ENCODE measurements at places on chromosomes 5 and 9.

DNA sequence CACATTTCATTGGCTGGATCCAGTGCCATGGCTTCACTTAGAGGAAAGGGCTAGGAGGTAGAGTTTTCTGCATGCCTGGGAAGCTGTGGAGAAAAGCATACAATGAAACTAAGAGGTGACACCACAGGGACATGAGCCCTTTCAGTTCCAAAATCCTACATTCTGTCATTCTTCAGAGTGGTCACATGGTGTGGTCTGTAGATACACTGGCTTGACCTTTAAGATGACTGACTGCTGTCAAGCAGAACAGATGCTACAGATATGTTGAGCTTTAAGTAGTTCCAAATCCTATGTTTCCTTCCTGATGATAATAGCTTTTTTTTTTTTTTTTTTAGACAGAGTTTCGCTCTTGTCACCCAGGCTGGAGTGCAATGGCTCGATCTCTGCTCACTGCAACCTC, 26.2 kb downstream of the DMRT3 start:
- DNase-seq: no peak

DNA sequence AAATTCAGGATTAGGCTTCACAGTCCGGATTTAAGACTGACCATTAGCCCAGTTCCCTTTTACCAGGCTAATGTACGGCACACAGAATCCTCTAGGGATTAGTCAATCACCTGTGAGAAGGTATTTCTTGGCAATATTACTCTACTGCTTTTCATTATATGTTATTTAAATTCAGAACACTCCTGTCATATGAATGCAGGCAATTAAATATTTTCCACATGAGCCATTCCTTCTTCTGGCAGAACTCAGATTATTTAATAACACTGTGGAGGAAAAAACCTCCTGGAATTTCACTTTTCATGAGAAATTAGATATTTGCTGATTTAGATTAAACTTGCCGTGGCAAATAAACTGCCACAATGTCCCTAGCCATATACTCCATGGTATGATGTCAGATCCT, 1357.5 kb upstream of the C9orf72 start:
- DNase-seq: no peak

- no peak for DNase-seq
Measured at GRCh38 chr5:5018578-5018970, 121.6 kb upstream of the ADAMTS16 start.

GRCh38 chr5:79111387-79111959, at the start of gene BHMT:
TSS of gene BHMT (plus strand) at chr5:79111809. CDS start at chr5:79111886, 77 bp downstream.
- no peak for DNase-seq

DNA sequence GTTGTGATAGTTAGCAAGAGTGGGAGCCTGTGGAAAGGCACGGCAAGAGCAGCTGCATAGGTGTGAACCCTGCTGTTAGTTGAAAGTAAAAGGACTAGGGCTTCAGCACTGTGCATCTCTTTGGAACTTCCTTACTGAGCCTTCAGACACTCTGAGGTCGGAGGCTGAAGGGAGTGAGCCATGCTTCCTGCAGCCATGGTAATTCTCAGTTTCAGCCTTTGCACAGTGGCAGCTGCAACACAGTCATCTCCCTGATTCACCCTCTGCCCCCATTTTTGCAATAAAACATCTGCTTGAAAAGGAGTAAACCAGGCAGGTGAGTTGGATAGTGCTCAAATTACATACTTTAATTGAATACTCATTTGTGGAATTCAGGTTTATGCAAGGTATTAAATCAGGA, 6.5 kb upstream of the TLE4 start:
- DNase-seq: no peak

GRCh38 chr5:142845402-142845921, 75.3 kb downstream of the ARHGAP26 start:
- no peak for DNase-seq

DNA sequence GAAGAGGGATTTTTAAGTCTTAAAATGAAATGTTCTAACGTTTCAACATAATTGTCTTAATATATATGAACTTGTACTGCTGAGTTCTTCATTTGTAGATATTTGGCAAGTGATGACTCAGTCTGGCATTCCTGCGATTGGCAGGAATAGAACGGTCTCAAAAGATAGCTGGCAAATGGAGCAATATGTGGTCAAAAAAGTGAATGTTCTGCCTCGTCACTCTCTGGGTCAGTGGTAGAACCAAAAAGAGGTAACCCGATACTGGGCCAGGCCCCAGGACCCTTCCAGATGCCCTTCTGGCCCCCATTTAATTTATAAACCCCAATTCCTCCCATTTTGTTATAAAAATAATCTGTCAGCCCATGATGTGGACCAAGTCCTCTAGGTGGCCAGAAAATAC, 39.2 kb downstream of the ZNF366 start:
- DNase-seq: no peak

GRCh38 chr5:96785326-96786109, 22.2 kb downstream of the ERAP1 start:
- no peak for DNase-seq

GRCh38 chr9:136656183-136656738, 6.5 kb upstream of the EGFL7 start:
- no peak for DNase-seq

DNA sequence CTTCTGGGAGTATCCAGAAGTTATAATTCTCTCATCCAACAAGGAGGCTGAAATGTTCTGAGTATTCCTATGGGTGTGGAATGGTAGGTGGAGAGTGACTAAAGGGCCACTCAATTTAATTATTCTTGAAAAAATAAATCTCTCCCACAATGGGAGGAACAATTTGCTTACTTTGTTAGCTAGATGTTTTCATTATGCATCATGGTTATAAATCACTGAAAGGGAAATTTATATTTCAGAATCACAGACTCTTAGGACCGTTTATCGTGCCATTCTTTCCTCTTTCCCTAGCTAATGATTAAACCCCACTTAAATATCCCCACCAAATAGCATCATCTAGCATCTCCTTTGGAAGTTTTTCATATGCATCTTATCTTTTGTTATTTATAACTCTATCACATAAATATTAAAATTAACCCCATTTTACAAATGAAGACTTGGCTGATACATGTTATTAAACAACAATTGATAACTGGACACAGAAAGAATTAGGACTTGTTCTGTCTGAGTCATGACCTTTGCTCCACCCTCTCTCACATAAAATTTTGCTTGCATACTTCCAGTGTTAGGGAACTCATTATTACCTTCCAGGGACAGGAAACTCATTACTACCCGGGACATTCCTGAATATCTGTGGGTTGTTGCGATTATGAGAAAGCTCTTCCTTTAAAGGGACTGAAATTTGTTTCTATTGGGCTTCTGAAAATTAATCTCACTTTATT, 94.9 kb upstream of the NMUR2 start:
- no peak for DNase-seq

DNA sequence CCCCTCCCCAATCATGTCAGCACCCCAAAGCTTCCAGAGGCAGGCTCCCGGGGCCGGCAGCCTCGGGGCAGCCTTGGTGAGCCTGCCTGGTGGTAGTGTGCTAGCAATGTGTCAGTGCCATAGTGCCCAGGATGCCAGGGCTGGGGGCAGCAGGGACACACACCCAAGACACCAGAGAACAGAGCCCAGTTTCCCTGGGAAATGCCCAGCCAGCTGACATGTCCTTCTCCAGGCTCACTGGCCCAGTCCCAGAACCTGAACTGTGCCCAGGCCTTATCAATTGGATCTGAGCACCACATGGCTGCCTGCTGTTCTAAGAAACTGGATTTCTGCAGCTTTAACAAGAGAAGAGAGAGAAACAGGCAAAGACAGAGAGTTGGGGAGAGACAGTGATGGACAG, 74.9 kb upstream of the LRRTM2 start:
- no peak for DNase-seq

GRCh38 chr5:133938929-133939328, 29.5 kb downstream of the C5orf15 start:
- DNase-seq: no peak

- no peak for DNase-seq
Measured at GRCh38 chr5:177099422-177100093, 12.8 kb downstream of the FGFR4 start.

DNA sequence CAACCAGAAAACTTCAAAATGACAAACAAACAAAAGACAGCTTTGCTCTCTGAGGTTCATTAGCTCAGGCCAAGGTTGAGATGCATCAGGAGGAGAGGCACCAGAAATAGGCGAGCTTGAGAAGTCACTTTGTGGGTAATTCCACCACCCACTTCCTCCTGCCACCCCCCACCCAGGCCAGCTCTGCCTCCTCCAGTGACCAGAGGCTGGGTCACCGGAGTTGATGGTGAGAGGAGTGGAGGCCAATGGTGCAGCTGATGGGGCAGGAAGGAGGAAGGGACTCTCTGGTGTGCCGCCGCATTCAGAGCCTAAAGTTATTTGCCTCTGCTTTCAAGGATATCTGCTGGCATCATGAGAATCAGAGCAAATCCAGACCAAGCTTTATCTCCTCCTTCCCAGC, 73.8 kb upstream of the ASTN2 start:
- DNase-seq: no peak

DNA sequence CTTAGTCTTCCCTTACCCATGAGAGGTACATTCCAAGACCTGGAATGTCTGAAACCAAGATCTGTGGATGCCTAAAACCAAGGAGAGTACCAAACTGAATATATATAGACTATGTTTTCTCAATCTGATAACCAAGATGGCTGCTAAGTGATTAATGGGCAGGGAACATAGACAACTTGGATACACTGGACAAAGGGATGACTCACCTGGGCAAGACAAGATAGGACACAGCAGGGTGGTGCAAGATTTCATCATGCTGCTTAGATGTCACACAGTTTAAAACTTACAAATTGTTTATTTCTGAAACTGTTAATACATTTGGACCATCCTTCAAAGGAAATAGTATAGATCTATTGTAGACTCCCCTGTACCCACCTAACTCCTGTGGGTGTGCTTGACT, 130.9 kb downstream of the HTR1A start:
- DNase-seq: no peak

DNA sequence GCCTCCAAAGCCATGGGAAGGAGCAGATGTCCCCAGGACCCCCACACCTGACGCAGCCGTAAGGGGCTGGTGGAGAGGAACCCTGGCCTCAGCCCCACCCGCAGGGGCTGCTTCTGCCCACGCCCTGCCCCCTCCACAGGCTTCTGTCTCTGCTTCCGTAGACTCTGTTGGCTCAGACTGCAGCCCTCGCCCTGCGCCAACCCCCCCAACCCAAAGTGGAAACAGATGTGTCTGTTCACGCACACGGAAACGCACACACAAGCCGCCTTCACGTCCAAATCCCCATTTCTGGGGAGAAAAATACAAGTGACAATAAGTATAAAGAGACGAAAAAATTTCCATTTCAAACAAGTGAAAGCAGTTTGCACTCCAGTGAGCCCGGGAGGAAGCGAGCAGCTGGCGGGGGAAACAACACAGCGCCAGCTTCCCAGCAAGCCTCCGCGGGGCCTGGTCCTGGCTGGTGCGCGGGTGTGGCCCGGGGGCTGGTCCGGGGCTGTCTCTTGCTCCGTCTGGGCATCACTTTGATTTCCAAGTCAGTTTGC, 32.6 kb upstream of the RXRA start:
- DNase-seq: no peak

GRCh38 chr9:127611603-127611898, 526 bp upstream of the STXBP1 start:
- no peak for DNase-seq

DNA sequence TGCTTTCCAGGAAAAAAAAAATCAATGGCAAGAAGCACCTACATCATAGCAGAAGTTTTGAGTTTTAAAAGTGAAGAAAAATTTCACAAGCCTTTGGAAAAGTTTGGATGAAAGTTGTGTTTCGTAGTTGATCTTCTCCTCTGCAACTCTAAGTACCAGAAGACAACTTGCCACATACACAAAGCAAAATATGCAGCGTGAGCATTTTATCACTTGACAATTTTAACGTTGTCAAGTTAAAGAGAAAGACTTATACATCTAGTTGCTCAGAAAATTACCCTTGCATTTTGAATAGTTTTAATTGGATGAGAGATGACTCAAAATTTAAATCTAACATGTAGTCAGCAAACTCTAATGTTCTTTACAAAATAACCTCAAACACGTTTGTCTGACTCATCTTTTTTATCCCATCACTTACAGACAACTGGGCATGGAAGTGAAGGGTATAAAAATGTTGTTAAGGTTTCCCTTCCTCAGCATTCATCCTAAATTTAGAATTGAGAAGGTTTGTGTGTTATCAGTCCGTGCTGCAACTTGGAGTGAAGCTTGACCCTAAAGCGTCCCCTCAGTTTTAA, 213.4 kb downstream of the MARCHF11 start:
- DNase-seq: no peak

DNA sequence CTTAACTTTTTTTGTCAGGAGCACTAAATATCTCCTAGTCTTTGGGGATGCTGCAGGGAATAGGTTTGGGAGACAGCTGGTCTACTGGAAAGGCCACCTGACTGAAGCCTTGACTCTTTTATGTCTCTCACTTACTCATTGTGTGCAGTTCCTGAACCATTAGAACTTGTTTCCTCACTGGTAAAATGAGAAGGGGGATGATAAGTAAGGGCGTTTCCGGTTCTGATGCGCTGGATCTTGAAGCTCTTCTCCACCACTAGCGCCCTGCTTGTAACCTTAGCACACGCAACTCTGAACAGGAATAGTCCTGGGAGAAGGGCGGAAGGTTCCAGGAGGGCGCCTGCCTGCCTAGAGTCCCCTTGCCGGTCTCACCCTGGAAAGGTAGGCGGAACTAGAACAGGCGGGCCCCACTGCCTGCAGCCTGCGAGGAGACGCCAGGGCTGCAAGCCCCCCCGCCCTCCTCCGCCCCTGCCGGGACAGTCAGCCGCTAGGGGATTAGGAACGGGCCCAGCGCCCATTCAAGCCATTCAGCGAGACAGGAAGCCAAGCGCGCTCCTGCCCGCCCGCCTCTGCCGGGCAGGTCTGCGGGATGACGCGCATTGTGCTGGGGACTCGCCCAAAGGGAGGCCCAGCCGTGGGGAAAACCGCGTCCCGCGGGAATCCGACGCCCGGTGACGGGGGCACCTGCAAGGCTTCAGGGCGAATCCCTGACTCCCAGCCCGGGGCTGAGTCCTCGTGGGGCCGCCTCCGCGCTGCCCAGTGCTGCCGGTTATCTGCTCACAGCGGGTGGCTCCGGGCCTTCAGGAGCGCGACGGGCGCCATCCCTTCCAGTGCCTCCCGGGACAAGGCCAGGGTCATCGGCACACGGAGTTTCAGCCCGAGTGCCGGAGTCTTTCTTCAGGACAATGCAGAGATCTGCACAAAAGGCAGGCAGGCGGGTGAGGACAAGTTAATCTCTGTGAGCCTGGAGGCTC, 44.0 kb upstream of the XPA start:
- no peak for DNase-seq

DNA sequence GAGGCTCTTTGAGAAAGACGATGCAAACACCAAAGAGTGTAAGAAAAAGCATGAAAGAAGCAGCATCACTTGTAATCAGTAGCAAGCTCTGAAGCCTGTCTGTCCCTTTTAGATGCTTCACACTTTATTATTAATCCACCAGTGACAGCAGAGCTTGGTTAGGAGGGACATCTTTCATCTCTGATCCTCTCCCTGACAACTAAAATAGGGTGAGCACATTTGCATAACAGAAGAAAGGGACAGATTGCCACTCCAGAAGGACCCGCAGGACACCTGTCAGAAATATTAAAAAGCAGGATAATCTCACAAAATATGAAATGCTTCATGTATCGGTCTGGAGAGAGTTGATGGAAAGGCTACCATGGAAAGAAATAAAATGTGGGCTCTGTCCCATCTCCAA, 71.4 kb upstream of the MAP1B start:
- no peak for DNase-seq

GRCh38 chr5:176781054-176781375, 29.3 kb upstream of the UNC5A start:
- no peak for DNase-seq
